Ecto neural progenitor cell (in vitro differentiated cells): ENCODE measurements at places on chromosomes 4 and X.

DNA sequence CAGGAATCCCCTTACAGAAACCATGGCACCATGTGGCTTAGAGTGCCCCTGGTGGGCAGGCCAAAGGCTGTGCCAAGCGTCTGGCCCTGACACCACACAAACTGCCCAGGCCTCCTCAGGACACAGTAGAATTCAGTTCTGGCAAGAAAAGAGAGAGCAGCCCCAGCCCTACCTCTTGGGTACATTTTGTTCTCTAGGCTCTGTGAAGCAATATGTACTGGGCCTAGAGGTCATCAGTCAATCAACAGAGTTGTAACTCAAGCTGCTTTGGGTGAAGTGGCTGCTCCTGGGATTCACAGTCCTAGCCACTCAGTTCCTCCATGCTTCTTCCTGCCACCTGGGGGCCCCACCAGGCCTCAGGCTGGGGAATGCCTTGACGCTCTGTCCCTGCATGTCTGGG, 158.1 kb upstream of the MAMLD1 start:
- DNase-seq, result no peak

- no peak for DNase-seq
Measured at GRCh38 chr4:188781655-188782054, 642.4 kb downstream of the TRIML1 start.

GRCh38 chr4:165631912-165632311, 241.1 kb upstream of the TLL1 start:
- DNase-seq, result no peak

DNA sequence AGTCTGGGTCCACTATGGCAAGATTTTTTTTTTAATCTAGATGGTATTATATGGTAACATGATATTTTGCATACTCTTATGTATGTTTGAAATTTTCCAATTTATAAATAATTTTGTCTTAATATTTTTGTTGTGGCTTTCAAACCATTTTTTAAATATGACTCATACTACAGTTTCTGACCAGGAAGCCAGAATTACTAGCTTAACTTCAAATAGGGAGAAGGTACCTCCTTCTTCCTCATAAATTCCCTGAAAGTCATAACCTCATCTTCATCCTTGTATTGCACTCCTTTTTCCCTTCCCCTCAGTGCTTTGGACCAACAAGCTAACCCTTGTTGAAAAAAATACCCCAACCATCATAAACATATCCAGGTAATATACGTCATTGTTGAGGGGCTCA, 21.6 kb downstream of the ARAP2 start:
- no peak for DNase-seq

DNA sequence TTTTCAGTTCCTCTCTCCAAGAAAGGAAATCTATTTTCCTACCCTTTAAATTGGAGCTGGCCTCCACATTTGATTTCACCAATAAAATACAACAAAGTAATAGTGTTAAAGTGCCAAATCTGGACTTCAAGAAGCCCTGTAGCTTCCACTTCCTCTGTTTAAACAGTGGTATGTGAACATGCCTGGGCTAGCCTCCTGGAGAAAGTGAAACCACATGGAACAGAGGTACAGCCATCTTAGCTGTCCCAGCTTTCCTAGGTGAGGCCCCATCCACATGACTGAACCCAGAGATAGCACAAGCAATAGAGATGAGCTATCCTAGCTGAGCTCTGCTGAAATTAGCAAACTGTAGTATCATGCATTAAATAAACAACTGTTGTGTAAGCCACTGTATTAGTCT, 131.8 kb upstream of the VCX start:
- no peak for DNase-seq

GRCh38 chr4:47704693-47705325, 133.1 kb downstream of the CORIN start:
- DNase-seq, result peak; percentile 69

DNA sequence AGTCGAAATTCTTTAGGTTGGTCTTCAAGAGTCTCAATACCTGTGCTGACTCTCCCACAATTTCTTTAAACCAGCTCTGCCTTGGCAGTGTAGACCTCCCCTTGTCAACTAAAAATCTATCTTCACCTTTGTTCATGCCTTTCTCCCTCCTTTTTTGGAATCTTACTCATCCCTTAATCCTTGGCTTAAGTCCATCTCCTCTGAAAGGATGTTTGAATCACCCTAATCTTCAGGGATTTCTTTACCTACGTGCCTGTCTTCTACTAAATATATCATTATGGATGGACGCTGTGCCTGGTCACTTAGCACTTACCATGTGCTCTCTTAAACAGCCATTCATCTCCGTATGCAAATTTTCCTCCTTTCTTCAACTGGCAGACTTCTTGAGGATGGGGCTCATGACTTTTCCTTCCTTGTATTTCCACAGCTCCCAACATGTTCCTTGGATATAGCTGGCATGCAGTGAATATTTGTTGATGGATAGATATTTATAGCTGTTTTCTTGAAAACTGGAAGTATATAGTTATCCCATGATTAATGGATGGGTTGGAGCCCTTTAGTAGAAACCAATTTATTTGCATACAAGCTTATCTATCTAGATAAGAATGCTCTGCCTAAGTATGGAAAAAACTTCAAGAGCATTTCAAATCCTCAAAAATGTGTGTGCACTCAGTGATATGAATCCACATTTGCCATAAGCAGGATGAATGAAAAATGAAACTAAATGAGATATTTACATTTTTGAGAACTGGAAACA, 166.6 kb downstream of the SPRY1 start:
- DNase-seq, result no peak

DNA sequence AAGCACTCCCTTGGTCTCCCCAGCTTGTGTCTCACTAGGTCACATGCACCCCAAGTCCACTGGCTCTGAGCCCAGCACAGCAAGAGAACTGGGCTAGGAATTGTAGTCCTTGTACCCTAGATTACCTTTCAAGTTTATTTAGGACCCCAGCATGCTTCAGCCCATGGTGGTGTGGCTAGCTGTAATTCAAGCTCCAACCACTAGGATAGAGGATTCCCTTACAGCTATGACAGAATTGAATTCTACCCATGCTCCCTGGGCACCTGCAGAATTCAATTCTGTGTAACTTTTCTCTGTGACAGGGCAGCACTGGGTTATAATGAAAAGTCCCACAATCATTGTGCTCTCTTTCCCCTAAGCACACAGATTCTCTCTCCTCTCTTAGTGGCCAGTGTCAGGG, 253.8 kb upstream of the DMD start:
- DNase-seq, result peak; percentile 28

DNA sequence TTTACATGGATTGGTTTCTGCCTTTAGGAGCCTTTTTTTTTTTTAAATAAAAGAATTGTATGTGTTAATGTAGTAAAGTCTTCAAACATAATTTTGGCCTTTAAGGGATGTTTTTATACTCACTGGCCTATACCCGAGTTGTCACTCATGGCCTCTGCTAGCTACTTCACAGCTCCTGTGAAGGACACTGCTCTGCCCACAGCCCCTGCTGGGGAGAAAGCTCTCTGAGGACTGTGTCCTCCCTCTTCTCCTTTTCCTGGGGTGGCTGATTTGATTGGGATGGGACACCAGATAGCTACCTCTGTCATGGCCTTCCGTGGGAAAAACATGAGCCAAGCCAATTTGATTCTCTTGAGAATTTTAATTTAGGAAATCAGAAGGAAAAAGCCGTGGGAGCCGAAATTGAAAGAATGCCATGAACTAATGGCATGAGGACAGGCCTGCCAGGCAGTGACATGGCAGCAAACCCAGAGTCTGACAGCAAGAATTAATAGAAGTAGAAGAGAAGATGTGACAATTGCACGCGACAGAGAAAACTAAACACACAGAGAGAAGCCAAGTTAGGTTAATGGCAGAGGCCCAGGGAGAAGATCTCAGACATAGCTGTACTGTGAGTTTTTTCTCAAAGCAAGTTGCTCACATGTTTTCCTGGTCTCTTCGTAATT, 81.4 kb downstream of the ARHGAP10 start:
- DNase-seq, result no peak

DNA sequence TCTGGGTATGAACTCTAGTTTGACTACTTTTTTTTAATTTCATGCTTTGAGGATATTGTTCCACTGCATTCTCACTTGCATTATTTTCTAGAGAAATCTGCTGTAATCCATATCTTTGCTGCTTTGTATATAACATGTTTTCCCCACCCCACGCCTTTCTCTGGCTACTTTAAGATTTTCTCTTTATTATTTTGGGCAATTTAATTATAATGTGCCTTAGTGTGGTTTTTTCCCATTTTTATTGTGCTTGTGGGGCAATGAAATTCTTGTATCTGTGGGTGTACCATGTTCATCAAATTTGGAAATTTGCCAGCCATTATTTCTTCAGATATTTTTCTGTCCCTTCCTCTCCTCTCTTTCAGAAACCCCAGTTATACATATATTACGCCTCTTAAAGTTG, 15.1 kb upstream of the PPP2R2C start:
- DNase-seq, result no peak

DNA sequence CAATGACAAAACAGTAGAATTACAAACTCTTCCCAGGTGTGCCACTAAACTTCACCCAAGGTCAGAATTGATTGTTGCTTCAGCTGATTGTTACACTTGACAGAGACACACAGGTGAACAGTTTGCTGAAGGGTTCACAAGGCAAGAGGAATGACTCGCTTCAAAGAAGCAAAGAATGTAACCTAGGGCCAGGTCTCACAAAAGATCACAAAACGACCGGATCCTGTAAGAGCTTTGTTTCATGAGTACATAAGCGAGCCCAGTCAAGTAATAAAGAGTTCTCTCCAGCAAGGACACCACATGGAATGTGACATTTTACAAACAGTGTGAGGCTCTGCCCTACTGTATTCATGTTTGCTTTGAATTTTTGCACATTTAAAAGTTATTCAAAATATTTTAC, 9.1 kb downstream of the LNX1 start:
- no peak for DNase-seq

DNA sequence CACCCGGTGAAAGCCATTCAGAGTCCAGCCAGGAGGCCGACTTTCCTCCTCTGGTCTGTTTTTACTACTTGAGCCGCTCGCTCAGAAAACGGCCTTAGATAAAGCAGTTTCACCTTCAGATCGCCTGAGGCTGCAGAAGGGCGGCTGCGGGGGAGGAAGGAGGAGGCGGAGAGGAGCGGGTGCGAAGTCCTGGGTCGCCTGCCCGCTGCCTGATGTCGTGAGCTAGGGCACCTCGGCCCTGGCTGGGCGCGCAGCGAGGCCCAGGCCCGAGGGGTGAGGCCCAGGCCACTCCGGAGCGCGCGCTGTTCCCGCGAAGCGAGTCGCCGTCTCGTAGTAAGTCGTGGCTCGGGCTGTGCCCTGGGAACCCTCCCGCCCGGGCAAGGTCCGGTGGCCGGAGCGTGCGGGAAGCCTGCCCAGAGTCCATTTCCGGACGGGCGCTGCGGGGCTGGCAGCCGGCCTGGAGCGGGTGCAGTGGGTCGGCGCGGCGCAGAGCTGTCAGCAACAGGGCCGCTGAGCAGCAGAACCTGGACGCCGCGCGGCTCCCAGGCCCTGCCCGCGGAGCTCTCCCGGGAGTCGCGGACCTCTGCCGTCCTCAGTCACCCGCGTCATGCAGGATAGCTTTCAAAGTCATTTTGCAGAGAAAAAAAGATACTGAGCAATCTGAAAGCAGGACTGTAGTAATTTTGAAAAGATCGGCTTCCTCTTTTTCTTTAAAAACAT, 18.6 kb downstream of the TRIM2 start:
- DNase-seq, result peak; percentile 77

- no peak for DNase-seq
Measured at GRCh38 chrX:130260316-130260715, 8.4 kb downstream of the ZNF280C start.

- no peak for DNase-seq
Measured at GRCh38 chrX:53595266-53595810, 91.2 kb downstream of the HUWE1 start.

DNA sequence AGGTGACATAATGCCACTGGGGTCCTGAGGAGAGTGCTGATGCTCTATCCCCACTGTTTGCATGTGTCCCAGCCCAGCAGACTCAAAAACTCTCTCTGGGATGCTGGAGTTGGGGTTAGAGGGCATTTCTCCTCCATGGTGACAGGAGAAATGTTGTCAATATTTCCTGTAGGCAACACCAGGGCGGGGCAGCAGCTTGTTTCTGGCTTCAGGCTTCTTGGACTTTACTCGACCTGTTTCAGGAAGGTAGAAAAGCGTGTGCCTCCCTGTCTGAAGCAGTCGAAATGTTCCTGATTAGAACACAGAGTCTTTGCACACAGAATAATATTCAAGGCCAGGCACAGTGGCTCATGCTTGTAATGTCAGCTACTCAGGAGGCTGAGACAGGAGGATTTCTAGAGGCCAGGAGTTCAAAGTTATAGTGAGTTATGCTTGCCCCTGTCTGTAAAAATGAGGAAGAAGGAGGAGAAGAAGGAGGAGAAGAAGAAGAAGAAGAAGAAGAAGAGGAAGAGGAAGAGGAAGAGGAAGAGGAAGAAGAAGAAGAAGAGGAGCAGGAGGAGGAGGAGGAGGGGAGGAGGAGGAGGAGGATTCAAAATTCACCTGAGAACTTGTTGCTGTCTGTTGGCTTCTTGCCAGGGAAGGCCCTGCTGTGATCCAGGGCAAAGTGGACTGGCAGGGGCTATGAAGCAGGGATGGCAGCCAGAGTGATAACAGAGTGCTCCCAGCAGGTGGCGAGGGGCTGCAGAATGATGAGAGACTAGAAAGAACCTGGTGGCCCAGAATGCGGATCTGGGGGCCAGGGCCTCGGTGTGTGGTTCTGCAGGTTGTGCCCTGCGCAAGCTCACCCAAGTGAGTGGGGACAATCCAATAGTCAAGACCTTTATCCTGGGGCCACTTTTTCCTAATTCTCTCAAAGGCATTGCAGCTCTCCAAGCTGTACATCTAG, 82.9 kb downstream of the RTL5 start:
- peak; percentile 19 for DNase-seq

- no peak for DNase-seq
Measured at GRCh38 chrX:95056901-95057300, 1382.9 kb downstream of the FAM133A start.

GRCh38 chr4:120725639-120726580, 196.6 kb downstream of the PRDM5 start:
- DNase-seq, result no peak

DNA sequence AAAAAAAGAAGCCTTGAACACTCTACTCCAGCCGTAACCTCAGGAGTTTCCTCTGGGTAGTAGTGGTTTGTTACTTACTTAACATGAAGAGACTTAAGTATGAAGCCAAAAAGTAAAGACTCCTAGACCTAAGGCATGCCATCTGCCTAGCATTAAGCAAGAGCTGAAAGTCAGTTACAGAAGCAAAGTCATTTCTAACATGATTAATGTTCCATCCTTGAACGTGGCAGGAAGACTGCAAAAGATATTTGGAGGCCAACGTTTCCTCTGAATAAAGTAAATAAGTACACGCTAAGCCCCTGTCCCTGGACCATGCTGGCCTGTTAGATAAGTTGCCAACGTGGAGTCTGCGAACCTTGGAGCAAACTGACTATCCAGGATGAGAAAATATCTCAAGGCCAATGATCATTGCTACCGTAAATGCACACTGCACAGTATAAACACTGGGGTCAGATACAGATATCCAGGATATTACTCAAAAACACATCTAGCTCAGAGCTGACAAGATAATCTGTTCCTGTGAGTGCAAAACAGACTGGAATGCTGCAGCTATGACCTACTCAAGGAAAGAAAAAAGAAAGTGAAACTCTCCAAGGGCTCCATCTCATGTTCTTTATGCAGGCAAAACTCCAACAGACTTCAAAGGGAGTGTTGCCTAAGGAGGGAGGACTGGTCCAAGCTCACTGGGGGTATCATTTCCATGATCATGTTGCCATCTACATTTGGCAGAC, 255.8 kb downstream of the COL25A1 start:
- no peak for DNase-seq

GRCh38 chrX:150163956-150164726, 199.0 kb upstream of the MAMLD1 start:
- no peak for DNase-seq
